ENCODE measurements at places on chromosomes 3 and 15. TPM values are rescaled to one million over a fixed set of nuclear protein-coding genes. Genes with fewer than 3 reads are reported as not detected.

The CNTN6 gene
- not detected for total RNA-seq

The CAPN3 gene
- 6.0 TPM for total RNA-seq

The CD200R1 gene
- 0.82 TPM for total RNA-seq

The BNC1 gene
- 0.11 TPM for total RNA-seq

The ALPK3 gene
- total RNA-seq: 181 TPM

The ASB14 gene
- total RNA-seq: 23.3 TPM

The OIP5 gene
- total RNA-seq: 0.19 TPM

The SNTN gene
- total RNA-seq: not detected

The RBPMS2 gene
- total RNA-seq: 276 TPM

The IQCF5 gene
- total RNA-seq: not detected

The TPRG1 gene
- 1.5 TPM for total RNA-seq

The CYP19A1 gene
- total RNA-seq: 0.60 TPM

The GNAT1 gene
- not detected for total RNA-seq

The CEP97 gene
- total RNA-seq: 5.9 TPM

The FRMD5 gene
- 62.4 TPM for total RNA-seq

The CELSR3 gene
- 0.14 TPM for total RNA-seq

The FETUB gene
- total RNA-seq: not detected

The TP53BP1 gene
- total RNA-seq: 28.6 TPM

The ST3GAL6 gene
- 52.5 TPM for total RNA-seq

The SLC28A2 gene
- not detected for total RNA-seq

The ITIH3 gene
- 0.55 TPM for total RNA-seq

All from left ventricle myocardium inferior (tissue), 1 donor.